Tibial artery (tissue), 4 donors: ENCODE measurements at places on chromosomes 7 and 10.

DNA sequence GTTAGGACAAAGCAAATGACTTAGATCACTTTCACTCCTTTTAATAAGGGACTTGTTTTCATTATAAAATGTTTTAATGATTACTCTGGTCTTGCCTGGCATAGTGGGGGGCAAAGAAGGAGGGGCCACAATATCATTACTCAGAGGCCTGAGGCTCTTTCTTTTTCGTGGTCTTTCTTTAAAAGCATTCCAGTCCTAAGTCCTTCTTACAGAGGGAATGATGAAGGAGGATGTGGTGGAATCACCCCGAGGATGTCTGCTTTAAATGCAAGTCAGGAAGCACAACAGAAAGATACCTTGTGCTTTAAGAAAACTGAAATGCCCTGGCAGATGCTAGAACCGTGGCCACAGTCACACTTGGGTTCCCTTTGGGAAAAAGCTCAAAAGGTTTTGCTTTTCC is 379.1 kb downstream of the INHBA start:
- no peak for DNase-seq

DNA sequence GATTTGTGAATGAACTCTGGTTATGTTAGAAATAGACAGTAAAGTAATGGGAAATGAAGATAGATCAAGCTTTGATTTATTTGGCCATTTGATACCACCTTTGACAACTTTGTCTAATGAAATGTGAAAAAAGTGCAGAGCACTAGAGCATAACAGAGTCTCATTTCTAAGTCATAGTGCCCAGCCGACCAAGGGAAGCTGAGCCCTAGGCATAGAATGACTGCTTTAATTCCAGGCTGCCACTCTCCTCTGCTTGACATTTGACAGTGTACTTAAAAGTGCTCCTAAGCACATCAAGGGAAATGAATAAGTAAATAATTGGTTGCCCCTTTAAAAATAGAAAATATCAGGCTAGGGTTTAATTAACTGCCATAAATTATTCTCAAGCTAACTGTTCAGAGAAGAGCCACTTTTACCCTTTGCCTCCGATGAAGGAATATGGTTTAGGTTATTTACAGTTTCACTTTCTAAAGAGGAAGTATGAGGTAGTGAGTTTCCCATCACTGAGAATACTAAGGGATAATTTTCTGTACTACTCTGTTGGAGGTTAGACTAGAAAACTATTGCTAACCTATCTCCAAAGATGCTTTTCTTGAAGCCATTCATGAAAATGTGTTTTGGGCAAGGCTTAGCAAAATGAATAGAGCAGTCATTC is 591.6 kb downstream of the REEP3 start:
- no peak for DNase-seq

DNA sequence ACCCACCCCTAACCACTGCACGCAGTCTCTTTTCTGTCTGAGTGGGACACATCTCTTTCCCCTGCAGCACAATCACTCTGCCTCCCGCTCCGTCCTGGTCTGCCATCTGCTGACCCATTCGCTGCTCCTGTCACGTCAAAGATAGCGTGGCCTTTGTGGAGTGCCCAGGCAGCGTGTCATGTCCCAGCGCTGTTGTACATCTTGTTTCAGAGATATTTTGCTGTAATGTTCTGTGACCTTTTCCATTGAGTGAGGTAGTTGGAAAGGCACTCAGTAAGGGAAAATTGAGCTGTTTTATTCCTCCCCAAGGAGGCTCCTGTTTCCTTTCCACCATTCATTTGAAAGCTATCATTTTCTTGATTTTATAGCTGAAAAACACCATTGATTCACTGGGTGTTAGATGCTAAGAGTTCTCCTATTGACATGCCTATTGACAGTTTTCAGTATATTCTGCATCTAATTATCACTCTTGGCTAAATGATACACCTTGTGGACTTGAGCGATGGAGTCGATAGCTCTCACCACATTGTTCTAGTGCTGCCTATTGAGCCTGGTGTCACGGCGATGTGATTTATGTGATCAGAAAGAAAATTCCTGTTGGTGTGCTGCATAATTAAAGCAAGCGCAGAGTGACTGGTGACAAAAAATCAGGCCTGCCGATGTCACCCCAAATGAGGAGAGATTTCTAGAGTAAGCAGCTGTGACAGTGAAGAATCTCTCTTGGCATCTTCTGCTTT is 372.6 kb downstream of the LRMDA start:
- peak; percentile 55 for DNase-seq

DNA sequence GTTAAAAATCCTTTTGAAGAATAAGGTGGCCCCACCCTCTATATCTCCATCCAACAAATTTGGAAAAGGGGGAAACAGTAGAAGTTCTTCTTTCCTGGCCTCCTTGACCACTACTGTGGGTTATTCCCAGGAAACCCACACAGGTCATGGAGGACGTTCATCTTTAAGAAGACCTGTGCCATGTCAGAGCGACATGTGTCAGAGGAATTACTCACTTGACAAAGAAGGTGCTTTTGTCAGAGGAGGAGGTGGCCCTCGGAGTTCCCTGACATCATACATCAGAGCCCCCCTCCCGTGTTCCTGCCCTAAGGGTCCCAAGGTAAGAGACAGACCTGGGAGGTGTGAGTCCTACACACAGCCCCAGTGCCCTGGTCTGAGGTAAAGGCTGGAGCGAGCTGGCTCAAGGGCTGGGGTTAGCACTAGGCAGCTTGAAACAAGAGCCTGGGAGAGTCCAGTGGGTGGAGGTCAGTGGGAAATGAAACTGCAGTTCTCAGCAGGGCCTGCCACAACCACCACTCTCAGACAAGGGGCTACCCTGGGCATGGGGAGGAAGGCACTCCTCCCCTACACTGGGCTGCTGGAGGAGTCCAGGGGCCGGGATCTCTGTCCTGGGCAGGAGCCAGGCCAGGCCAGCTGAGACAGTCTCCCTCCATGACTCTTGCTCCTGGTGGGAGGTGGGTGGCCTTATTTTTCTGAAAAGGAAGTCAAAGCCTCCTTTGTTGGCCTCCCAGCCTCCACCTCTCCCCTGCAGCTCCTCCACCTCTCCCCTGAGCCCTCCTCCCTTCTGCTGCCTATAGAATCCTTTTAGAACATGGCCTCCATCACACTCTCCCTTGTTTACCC is 21.8 kb upstream of the ZMIZ1 start:
- DNase-seq, result peak; percentile 66

GRCh38 chr10:98357194-98357822 is 57.7 kb downstream of the PYROXD2 start:
- no peak for DNase-seq

DNA sequence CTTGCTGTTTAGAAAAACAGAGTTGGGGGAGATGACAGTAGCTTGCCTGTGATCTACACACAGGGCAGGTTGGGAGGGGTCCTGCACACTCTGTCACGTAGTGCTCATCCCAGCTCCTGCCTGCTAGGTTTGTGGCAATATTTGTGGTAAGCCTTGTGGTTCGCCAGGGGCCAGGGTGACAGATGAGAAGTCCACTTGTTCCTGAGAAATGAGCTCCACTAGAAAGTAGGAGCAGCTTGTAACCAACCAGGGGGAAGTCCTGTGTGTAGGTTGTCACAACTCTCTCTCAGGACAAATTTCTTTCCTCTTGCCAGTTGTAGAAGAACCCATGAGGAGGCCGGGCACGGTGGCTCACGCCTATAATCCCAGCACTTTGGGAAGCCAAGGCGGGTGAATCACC is 147.0 kb downstream of the TCF7L2 start:
- DNase-seq, result no peak

GRCh38 chr10:125859128-125859817 is 21.8 kb downstream of the DHX32 start:
- no peak for DNase-seq

GRCh38 chr10:124996127-124996853 is 54.4 kb downstream of the ZRANB1 start:
- DNase-seq, result peak; percentile 18

DNA sequence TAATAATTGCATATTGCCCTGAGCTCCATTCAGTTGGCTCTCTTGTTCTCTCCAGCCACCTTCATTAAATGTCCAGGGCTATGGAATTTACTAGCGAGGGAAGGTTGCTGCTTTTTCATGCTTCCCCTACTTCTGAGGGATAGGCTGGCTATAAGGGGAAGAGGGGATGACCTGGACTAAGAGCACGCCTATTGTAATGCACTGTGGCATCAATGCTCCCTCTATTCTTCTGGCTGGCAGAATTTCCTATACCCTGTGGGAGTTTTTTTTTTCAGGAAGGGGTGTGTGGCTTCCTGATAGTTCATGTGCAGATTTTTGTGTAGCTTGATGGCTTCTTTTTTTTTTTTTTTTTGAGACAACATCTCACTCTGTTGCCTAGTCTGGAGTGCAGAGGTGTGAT is 155.8 kb downstream of the SND1 start:
- DNase-seq, result no peak
